NCI-H2081 (cell line): ENCODE measurements at places on chromosomes 6 and 20.

GRCh38 chr20:36268440-36269342, 32.4 kb downstream of the AAR2 start:
- DNase-seq: no peak

DNA sequence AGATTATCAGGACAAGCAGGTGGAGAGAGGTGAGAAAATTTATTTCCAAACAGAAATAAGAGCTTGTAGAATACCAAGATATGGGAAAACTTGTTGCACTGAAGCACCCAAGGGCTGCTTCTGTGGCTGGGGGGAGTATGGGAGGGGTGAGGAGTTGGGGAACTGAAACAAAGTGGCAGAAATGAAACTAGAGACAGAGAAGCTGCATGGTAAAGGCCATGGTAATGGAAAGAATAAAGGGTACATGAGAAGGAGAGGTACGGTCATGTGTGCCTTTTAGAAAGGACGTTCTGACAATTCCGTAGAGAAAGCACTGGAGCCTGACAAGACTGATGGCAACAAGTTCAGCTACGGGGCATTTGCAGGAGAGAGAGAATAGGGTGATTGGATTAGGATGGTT, 51.6 kb upstream of the RIN2 start:
- DNase-seq: no peak

- DNase-seq: no peak
These were observed 12.0 kb upstream of the TFAP2A start for GRCh38 chr6:10426781-10427279.

DNA sequence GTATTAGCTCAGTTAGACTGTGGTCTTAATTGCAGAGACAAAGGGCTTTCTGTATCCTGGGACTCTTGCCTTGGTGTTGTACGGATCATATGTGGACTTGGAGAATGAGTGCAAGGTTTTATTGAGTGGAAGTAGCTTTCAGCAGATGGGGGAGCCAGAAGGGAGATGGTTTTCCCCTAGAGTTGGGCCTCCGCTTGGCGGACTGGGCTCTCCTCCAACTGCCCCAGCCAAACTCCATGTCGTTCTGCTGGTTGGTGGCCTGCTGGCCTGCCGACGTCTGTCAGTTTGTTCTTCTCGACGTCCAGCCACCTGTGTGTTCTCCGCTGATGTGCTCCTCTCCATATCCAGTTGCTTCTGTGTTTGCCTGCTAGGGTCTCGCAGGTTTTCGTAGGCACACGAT, 189.5 kb upstream of the FLRT3 start:
- no peak for DNase-seq

DNA sequence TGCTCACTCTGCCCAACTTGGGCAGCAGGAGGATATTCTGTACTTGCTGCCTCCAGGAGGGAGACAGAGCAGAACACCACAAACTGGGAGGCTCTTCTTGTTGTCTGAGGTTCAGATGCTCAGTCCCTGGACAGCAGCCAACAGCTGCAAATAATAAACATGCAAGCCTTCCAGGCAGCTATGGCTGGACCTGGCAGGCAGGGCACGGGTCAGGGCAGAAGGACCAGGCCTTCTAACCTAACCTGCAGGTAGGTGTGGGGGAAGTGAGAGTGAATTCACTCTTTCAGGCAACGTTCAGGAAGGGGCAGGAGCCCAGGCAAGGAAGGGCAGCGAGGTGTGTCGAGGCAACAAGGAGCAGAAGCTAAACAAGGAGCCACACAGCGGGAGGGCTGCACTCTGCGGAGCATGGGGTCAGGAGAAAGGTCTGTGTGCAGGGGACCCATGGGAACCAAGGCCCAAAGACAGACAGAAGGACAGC, 31.5 kb downstream of the NINL start:
- no peak for DNase-seq

- DNase-seq: no peak
These were observed 198.3 kb downstream of the BCAS1 start for GRCh38 chr20:53872081-53872541.

DNA sequence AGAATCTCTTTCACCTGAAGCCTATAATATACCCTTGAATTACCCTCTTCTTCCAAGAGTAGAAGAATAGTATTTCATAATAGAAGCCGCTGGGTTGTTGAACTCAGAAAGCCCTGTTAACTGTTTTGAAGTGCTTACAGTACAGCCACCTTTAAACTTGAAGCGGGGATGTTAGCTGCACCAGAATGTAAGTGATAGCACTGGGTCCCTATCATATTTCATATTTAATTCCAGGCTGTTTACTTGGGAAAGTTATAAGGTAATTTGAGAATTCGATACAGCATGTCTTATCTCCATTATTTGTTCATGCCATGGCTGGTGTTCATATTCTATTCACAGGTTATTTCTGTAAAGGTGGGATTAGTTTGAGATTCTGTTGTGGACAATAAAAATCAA, 63.5 kb upstream of the VSTM2L start:
- DNase-seq: no peak

DNA sequence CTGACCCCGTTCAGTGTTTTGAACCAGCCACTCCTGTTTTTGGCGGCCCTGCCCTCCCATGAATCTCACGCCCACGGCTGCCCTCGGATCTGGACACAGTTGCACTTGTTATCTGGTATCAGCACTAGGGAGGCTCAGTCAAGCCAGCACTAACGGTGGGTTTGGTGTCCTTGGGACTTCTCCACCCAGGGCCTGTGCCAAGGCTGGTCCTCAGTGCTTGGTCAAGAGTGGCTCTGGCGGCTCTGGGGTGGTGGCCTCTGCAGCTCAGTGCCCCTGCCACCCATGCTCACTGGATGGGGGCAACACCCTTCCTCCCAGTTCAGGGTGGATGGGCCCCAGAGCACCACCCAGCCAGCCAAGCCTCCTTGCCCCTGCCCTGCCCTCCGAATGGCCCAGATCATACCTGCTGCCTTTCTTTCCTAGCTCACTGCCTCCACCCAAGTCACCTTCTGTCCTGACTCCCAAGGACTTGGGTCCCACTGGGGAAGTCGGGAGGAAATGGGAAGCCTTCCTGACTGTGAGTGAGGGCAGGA, 54.7 kb downstream of the SSR1 start:
- DNase-seq: no peak

DNA sequence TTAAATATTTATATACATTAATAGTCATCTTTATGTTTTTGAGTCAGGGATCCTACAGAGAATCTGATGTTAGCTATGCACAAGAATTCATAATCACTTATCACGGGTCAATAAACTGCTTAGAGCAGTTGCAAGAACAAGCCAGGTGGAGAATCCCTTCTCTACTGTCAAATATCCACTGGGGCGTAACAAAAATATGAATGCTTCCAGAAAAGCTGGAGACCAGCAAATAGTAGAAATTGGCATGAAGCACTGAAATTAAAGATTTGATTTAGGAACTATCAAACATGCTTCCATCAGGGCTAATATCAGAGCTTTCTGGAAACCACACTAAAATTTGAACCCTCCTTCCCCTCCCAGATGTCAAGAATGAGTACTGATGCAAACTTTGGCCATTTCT, 37.3 kb downstream of the ADGRG6 start:
- DNase-seq: no peak

GRCh38 chr6:118889163-118889562, 4.8 kb upstream of the ASF1A start:
- peak; percentile 2 for DNase-seq

- DNase-seq: no peak
These were observed 141.7 kb downstream of the EDN3 start for GRCh38 chr20:59441860-59442810.

DNA sequence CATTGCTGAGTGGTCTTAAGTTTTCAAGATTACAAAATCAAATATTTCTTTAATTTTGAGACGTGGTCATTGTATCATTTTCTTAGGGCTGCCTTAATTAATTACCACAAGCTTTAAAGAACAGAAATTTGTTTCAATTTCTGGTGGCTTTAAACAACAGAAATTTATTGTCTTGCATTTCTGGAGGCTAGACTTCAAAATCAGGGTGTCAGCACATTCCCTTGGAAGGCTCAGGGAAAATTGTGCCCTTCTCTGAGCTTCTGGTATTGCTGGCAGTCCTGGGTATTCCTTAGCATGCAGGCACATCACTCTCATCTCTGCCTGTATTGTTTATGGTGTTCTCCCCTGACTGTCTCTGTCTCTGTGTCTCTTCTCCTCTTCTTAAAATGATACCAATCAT, 76.0 kb upstream of the PCSK2 start:
- DNase-seq: no peak

DNA sequence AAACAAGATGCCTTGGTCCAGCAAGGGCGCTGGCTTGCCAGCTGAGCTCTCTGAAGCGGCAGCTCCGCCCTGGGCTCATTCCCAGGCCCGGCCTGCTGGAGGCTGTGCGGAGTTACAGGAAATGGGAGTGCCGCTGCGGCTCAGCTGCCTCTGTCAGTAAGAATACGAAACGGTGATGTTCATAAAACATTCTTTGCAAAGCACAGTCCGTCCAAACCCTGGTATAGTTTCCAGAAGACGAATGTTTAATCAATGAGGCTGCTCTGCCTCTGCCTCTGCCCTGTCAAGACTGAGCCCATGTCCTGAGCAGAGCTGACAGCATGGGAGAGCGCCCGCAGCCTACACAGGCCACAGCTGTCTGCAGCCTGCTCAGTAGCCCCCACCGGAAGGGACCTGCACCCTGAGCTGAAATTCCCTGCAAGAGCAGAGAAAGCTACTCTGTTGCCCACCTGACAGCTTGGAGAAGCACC, 153.3 kb upstream of the SNX9 start:
- DNase-seq: peak; percentile 4

DNA sequence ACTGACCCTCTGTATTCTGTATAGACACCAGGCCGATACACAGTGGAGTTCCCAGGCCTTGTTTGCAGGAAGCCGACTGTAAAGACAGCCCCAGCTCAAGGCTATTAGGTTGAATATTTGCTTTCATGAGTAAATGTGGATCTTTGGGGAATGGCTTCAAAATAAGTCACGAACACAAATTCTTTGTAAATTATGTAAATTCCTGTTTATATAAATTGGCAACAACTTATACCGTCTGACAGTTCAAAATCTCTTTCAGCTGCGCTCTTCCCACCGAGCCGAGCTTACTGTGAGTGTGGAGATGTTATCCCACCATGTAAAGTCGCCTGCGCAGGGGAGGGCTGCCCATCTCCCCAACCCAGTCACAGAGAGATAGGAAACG, 24.7 kb downstream of the EDN3 start:
- no peak for DNase-seq

GRCh38 chr6:142824426-142824825, 120.5 kb downstream of the HIVEP2 start:
- no peak for DNase-seq

- DNase-seq: no peak
These were observed 696.7 kb downstream of the PTPRT start for GRCh38 chr20:42493001-42493400.

DNA sequence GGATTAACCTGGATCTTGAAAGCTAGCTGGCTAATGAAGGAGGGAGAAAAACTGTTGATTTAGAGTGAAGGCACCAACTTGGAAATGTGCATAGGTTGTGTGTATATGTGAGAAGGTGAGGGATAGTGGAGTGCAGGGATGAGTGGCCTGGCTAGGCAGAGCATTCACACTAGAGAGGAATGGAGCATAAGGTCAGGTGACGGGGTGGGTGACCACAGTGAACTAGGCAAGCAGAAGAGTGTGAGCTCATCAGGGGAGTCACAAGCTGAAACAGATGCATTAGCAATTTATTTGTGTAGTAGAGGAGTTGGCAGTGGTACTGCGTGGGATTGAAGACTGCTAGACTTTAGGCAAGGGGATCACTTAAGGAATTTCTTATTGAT, 10.5 kb downstream of the ANKRD66 start:
- no peak for DNase-seq

GRCh38 chr6:169098116-169098515, 155.5 kb downstream of the THBS2 start:
- DNase-seq: no peak

DNA sequence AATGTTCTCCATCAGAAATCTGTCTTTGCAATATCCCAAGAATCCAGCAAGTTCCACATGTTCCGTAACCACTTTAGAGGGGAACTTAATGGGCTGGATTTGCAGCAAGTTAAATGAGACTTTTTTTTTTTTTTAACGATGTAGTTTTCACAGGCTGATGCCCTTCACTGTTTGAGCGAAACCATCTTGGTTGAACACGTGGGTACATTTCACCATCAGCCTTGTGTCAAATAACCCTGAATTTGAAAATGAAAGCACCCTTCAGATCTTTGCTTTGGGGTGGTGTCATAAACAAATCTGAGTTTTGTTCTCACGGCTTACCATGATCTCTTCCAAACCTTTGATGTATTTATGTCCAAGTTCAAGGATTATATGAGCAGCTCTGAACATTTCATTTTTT, 73.7 kb upstream of the EXOC2 start:
- DNase-seq: no peak

GRCh38 chr20:3659492-3660261, 3.5 kb downstream of the GFRA4 start:
- DNase-seq: no peak

GRCh38 chr6:83221276-83221675, 28.1 kb downstream of the RWDD2A start:
- DNase-seq: no peak

DNA sequence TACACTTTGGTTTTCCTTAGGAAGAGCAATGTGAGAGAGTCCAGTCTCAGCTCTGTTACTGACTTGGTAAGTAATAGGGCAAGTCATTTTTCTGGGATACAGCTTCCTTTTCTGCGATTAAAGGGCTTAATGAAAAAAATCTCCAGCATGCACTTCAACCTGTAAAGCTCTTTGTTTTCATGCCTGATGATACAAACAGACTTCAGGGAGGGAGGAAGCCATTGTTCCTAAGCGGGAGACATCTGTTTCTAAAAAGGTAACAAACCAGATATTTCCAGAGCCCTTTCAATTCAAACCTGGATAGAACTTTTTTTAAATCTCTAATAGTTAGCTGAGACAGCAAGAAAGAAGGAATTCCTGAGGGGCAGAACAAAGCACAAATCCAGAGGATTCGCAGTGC, 5.2 kb upstream of the CASS4 start:
- no peak for DNase-seq

GRCh38 chr20:62765432-62766070, 30.7 kb upstream of the MRGBP start:
- DNase-seq: no peak

GRCh38 chr6:37282371-37282770, 24.4 kb upstream of the TMEM217 start:
- no peak for DNase-seq

- no peak for DNase-seq
These were observed 254.0 kb upstream of the TAB2 start for GRCh38 chr6:149063468-149063867.

DNA sequence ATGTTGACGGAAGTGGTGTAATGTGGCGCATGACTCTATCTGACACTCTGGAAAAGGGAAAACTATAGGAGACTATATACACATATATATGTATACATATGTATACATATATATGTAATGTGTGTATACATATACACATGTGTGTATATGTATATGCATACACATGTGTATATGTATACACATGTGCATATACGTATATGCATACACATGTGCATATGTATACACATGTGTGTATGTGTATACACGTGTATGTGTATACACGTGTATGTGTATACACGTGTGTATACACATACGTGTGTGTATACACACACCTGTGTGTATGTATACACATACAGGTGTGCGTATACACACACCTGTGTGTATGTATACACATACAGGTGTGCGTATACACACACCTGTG, 683.4 kb upstream of the FLRT3 start:
- no peak for DNase-seq
